ENCODE measurements at places on chromosomes 7 and 10.

DNA sequence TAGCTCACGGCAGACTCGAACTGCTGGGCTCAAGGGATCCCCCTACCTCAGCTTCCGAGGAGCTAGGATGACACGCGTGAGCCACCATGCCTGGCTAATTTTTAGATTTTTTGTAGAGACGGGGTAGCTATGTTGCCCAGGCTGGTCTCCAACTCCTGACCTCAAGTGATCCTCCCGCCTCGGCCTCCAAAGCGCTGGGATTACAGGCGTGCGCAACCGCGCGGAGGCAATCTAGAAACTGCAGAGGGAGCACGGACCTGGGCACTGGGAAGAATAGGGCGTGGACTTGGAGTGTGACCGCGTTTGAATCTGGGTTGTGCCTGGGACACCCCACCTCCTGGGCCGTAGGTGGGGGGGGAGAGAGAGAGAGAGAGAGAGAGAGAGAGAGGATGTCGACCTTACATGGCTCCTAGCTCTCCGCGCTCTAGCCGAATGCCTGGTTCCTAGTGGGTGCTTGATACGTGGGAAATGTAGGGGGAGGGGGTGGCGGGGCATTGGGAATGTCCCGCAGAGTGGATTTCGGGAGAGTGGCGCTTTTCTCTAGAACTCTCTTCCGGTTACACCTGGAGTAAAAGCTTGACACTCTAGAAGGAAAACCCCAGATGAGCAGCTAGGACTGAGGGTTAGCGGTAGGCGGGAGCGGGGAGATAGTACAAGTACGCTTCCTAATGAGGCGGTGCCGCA lies 1.2 kb upstream of the MAP3K8 start:
- DNase-seq = no peak

GRCh38 chr7:120456699-120457098 lies 183.7 kb downstream of the KCND2 start:
- DNase-seq = no peak

GRCh38 chr10:35423505-35424306 lies 87.4 kb downstream of the CCNY start:
- no peak for DNase-seq

DNA sequence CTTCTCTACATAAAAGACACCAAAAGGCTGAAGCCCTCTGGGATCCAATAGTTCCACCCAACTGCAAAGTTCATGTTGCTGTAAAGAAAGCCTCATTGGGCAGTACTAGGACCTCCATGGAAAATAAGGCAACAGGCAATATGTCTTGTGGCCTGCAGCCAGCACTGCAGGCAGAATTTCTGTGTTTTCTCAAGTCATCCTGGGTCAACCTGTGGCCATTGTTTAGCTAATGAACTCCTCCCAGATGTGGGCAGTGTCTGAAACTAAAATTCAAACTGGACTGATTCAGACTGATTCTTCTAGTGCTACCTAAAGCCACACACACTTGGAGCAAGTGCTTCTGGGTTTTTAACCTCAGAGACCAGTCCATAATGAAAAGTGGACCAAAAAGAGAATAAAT lies 141.5 kb downstream of the PPP1R17 start:
- DNase-seq = no peak

DNA sequence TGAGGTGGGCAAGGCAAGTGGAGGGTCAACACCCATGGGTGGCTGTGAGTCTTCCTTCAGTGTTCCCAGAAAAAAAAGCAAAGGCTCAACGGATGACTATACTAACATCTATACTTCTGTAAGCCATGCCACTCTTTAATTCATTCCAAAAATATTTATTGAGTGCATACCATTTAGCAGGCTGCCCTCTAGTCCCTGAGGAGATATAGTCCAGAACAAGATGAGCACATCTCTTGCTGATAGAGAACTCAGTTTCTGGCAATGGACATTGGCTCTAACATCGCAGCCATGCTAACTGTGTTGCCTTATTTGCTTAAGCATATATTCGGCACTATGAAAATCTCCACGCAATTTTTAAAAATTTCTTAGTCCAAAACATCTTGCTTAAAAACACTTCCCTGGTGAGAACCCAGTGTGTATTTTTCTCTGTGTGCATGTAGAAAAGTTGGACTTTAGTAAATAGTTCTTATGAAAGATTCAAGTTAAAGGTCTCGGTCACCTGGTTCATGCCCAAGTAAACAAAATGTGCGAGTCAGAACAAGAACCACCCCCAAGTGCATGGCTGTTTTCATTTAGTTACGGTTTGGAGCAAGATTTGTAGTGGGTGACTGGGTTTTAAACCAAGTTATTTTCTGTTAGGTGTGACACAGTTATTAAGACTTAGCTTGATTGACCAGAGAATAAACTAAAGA lies 69.8 kb downstream of the MET start:
- no peak for DNase-seq
